ENCODE measurements at places on chromosomes 2 and 18. TPM values are rescaled to one million over a fixed set of nuclear protein-coding genes. Genes with fewer than 3 reads are reported as not detected.

DNA sequence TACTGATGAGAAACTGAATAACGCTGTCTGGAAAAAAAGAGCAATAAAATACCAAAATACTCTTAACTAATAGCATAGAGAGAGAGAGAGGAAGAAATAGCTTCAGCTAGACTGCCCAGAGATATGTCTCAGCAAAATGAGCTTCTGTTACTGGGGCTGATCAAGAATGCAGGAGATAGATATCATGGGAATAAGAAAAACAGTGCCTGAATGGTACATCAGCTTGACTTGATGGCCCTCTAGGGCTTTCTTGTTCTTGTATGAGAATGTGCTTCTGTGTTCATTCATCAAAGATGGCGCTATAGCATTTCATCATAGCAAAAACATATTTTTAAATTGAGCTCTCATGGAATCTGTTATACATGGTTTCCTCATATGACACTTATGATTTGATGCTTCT is 151.2 kb downstream of the CALCRL start:
- DNase-seq = no peak
- no peak overlapping the region for H3K4me3 ChIP-seq
- no peaks in the 10 kb centered on the region for H3K27me3 ChIP-seq
- H3K4me1 ChIP-seq = no peaks in the 10 kb centered on the region
- H3K27ac ChIP-seq = no peak overlapping the region

The DYNC1I2 gene
- total RNA-seq = 151 TPM

The REEP1 gene
- 0.25 TPM for total RNA-seq

DNA sequence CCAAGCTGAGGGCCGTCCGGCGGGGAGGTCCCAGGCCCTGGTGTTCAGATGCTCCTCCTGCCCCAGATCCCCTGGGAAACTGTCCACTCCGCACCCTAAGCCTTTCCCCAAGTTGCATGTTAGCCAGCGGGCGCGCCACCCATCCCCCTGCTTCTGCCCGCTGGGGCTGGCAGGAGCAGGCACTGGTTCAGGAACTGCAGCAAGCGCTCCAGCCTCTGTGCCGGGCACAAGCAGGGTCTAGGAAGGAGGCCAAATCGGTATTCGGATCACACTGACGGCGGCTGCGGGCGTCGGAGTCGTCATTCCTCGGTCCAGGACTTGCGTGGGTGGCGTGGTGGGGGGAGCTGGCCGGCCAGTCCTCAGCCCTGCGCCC is 53.7 kb downstream of the FAM168B start:
- no peaks in the 10 kb centered on the region for H3K4me1 ChIP-seq
- DNase-seq = no peak
- no peaks in the 10 kb centered on the region for H3K27me3 ChIP-seq
- no peaks in the 10 kb centered on the region for H3K36me3 ChIP-seq

The KIAA2012 gene
- total RNA-seq = not detected

The PLGLB2 gene
- total RNA-seq = 1.9 TPM

GRCh38 chr2:101982495-101983029 is 9.2 kb upstream of the IL1R2 start:
- peak overlapping the region; percentile 93 for H3K27ac ChIP-seq
- no peak overlapping the region for H3K4me3 ChIP-seq
- H3K27me3 ChIP-seq = no peaks in the 10 kb centered on the region
- H3K36me3 ChIP-seq = no peaks in the 10 kb centered on the region
- peaks cover 56% of the 10 kb centered on the region for H3K4me1 ChIP-seq

DNA sequence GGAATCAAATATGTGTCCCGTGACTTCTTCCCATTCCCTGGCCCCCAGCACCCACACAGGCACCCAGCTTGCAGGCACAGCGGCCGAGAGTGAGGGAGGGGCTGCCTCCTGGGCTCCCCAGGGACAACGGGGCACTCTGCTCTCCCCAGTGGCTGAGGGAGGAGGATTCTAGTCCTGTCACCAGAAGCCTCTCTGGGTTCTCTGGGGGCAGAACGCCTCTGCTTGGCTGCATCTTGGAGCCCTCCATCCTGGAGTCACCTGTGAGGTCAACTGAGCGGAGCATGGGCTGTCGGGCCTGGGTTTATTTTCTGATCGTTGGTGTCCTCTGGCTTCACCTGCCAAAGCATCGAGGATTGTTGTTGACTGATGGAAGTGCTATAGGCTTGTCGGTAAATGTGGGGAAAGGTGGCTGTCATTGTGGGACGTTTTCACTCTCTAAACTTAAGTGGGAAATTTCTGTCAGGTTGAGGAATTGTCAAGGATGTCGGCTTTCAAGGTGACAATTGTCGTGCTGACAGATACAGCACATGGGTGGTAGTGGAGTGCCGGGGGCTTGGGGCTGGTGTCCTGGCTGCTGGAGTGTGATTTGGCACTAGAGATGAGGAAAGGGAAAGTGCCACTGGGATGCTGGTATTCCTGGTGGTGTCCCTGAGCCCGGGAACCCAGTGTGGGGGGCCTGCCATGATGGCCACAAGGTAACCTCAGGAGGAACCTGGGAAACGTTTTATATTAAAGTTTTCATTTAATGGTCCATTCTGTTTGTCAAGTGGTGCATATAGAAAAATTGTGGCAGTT is 13.6 kb downstream of the SH3RF3 start:
- no peaks in the 10 kb centered on the region for H3K27me3 ChIP-seq
- H3K4me3 ChIP-seq = no peak overlapping the region
- H3K4me1 ChIP-seq = no peaks in the 10 kb centered on the region
- no peak overlapping the region for H3K27ac ChIP-seq
